ENCODE measurements at places on chromosomes 6 and 20. TPM values are rescaled to one million over a fixed set of nuclear protein-coding genes. Genes with fewer than 3 reads are reported as not detected.

Gene SMOC2
- not detected for polyA plus RNA-seq

Gene GTSF1L
- polyA plus RNA-seq, result not detected

Gene PTP4A1
- polyA plus RNA-seq, result 138 TPM

Gene DTD1
- 77.7 TPM for polyA plus RNA-seq

Gene FARS2
- 14.7 TPM for polyA plus RNA-seq

Gene KCNG1
- 10.4 TPM for polyA plus RNA-seq

Gene ULBP2
- 30.1 TPM for polyA plus RNA-seq

Gene ULBP1
- polyA plus RNA-seq, result 9.1 TPM

Gene SPATS1
- not detected for polyA plus RNA-seq

Gene MTFR2
- 3.1 TPM for polyA plus RNA-seq

Gene LTA
- not detected for polyA plus RNA-seq

Gene ZSCAN26
- 15.0 TPM for polyA plus RNA-seq

Gene CD93
- polyA plus RNA-seq, result not detected

Gene OTOR
- polyA plus RNA-seq, result not detected

Gene IL17F
- polyA plus RNA-seq, result not detected

Gene TMC2
- not detected for polyA plus RNA-seq

Gene CSE1L
- 77.5 TPM for polyA plus RNA-seq

Gene CLVS2
- not detected for polyA plus RNA-seq

Gene AAR2
- 36.9 TPM for polyA plus RNA-seq

Gene SOX18
- not detected for polyA plus RNA-seq

Gene SPAG4
- polyA plus RNA-seq, result 20.9 TPM

Gene CALHM5
- 0.51 TPM for polyA plus RNA-seq

Gene TAP1
- 29.8 TPM for polyA plus RNA-seq

Gene GPR63
- 0.11 TPM for polyA plus RNA-seq

Gene CCR6
- not detected for polyA plus RNA-seq

Gene IMPG1
- polyA plus RNA-seq, result not detected

Gene WFDC10A
- not detected for polyA plus RNA-seq

Gene C20orf204
- polyA plus RNA-seq, result 0.14 TPM

Gene CEBPB
- 47.1 TPM for polyA plus RNA-seq

Gene EBF4
- polyA plus RNA-seq, result not detected

Gene PNLDC1
- polyA plus RNA-seq, result not detected

Gene PPIL4
- 43.0 TPM for polyA plus RNA-seq

Gene GLYATL3
- polyA plus RNA-seq, result not detected

Gene GSTA3
- polyA plus RNA-seq, result not detected

Gene HTR1E
- polyA plus RNA-seq, result not detected

Gene TSPO2
- not detected for polyA plus RNA-seq

Gene FERMT1
- polyA plus RNA-seq, result 2.1 TPM

Gene ZFAND3
- polyA plus RNA-seq, result 40.0 TPM

Gene KCNK17
- not detected for polyA plus RNA-seq

Gene SEL1L2
- polyA plus RNA-seq, result not detected

Gene TFAP2A
- polyA plus RNA-seq, result 8.4 TPM

Gene C6orf52
- 0.99 TPM for polyA plus RNA-seq

Gene GRM1
- polyA plus RNA-seq, result not detected

Gene HMGN3
- polyA plus RNA-seq, result 86.5 TPM
